ENCODE measurements at places on chromosomes 1 and 21. TPM values are rescaled to one million over a fixed set of nuclear protein-coding genes. Genes with fewer than 3 reads are reported as not detected.
A peak's percentile ranks its signal among the peaks of the same experiment; 100 is the strongest.

DNA sequence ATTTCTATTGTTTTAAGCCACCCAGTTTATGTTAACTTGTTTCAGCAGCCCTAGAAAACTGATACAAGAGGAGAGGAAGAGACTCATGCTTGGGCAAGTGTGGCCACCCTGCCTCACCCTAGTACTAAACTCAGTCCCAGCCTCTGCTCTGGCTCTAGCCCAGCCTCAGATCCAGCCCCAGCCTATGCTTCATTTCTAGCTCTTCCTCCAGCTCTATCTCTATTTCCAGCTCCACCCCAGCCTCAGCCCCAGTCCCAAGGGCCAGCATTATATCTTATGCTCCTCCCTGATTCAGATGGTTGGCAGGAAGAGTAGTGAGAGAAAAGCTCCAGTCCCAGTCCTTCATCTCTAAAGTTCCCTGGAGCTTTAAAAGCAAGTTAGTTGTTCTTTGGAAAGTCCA, 535.5 kb downstream of the PTPRC start:
- no peak overlapping the region for H3K4me3 ChIP-seq
- H3K27me3 ChIP-seq: no peaks in the 10 kb centered on the region
- no peaks in the 10 kb centered on the region for H3K36me3 ChIP-seq
- peaks cover 41% of the 10 kb centered on the region for H3K4me1 ChIP-seq
- no peak overlapping the region for H3K27ac ChIP-seq
- no peak for DNase-seq

GRCh38 chr1:162206749-162207635, 137.5 kb downstream of the NOS1AP start:
- H3K36me3 ChIP-seq: no peaks in the 10 kb centered on the region
- H3K27ac ChIP-seq: no peak overlapping the region
- DNase-seq: no peak
- no peaks in the 10 kb centered on the region for H3K4me1 ChIP-seq
- no peak overlapping the region for H3K4me3 ChIP-seq

DNA sequence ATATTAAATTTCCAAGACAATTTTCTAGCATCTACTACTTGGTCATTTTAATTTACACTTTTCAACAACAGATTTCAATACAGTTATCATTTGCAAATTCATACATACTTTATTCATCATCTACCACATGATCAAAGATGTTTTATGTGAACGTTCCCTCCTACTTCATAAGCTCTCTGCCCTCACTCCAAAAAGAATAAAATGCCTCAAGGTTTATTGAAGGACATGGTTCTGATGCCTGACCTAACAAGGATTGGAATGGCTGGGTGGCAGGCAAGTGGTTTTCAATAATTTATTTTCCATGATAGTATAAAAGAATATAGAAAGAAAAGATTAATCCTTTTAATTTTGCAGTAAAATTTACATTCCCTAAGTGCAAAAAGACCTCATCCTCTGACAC, 5.4 kb downstream of the CDKN2C start:
- peaks cover 20% of the 10 kb centered on the region for H3K27me3 ChIP-seq
- no peak for DNase-seq
- peaks cover 35% of the 10 kb centered on the region for H3K4me1 ChIP-seq
- no peak overlapping the region for H3K27ac ChIP-seq

DNA sequence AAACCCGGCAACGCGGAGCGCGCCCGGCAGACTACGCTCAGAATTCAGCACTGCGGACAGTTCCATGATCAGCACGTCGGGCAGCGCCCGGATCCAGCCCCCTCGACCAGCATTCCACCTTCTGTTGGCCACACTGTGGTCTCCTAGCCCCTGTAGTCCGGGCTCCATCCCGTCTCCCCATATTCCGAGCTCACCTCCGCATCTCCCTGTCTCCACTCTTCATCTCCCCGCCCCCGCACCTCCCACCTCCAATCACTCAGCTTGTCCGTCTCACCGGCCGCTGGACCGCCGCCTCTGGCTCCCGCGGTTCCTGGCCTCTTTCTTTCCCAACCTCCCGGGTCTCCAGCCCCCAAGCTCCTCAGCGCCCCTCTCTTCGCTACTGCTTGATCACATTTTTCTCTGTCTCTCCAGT, 500 bp downstream of the EPHA10 start:
- H3K4me1 ChIP-seq: peaks cover 17% of the 10 kb centered on the region
- DNase-seq: peak; percentile 71
- H3K27ac ChIP-seq: no peak overlapping the region

DNA sequence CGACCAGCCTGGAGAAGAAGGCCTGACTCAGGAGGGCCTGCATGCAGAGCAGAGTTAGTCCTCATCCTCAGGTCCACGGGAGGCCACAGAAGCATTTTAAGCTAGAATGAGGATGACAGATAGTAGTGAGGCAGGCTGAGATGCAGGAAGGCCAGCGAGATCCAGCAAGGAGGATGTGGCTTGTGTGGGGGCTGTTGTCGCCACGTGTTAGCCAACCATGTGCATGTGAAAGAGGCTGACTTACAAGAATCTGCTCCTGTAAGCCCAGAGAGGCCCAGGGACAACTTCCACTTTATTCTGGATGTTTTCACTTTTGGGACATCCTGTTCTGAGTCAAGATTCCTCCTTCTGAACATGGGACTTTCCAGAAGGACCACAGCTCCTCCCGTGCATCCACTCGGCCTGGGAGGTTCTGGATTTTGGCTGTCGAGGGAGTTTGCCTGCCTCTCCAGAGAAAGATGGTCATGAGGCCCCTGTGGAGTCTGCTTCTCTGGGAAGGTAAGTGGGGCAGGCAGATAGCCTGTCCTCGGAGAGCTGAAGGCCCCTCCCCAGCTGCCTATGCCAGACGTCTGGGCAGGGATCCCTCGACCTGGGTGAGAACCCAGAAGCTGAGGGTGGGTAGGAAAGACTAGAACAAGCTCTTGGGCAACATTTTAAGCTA, at the start of gene SLAMF8:
TSS of gene SLAMF8 (plus strand) at position 433 of the 661 bp plus-strand sequence. CDS start at position 459, 26 bp downstream.
- H3K4me3 ChIP-seq: peak within 1 kb of the TSS; percentile 51
- peaks cover 53% of the 10 kb centered on the region for H3K4me1 ChIP-seq
- no peaks in the 10 kb centered on the region for H3K27me3 ChIP-seq
- peak within 1 kb of the TSS; percentile 88 for H3K27ac ChIP-seq

DNA sequence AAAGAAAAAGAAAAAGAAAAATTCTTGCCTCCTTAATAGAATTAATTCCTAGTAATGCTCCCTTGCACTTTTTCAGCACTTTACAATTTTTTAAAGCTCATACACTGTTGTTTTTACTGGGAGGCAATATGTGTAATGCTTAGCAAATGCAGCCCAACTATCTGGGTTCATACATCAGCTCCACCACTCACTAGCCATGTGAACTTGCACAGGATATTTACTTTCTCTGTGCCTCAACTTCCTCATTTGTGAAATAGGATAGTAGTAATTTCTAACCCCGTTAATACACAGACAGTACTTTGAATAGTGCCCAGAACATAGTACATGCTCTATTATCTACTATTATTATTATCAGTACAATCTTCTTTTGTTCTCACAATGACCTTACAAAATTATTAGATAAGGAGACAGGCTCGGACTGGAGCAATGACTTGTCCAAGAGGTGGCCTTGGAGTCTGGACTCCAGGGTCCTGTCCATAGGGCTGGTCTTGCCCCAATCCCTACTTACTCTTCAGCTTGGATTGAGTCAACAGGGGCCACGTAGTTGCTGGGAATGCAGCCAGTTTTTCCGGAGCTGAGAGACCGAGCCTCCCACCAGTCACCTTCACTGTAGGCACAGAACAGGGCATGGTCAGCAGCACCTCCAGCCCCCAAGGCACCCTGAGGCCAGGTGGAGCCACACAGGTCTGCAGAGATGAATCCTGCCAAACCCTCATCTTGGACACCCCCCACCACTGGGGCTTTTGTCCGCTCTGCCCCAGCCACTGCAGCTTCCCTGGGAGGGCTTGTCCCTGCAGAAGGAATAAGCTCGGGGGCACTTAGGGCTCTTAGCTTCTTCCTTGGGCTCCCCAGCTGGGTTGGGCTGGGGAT, 13.7 kb downstream of the FGR start:
- no peak overlapping the region for H3K4me3 ChIP-seq
- H3K27ac ChIP-seq: no peak overlapping the region
- no peak for DNase-seq
- no peaks in the 10 kb centered on the region for H3K36me3 ChIP-seq

- H3K4me1 ChIP-seq: peaks cover 22% of the 10 kb centered on the region
- H3K4me3 ChIP-seq: no peak overlapping the region
- H3K27ac ChIP-seq: no peak overlapping the region
- no peaks in the 10 kb centered on the region for H3K36me3 ChIP-seq
Measured at GRCh38 chr1:94094469-94095111, 26.4 kb downstream of the ABCA4 start.

GRCh38 chr1:53651356-53651755, 87.6 kb downstream of the GLIS1 start:
- H3K36me3 ChIP-seq: no peaks in the 10 kb centered on the region
- peaks cover 3% of the 10 kb centered on the region for H3K27me3 ChIP-seq
- H3K27ac ChIP-seq: no peak overlapping the region
- DNase-seq: no peak
- no peaks in the 10 kb centered on the region for H3K4me1 ChIP-seq

DNA sequence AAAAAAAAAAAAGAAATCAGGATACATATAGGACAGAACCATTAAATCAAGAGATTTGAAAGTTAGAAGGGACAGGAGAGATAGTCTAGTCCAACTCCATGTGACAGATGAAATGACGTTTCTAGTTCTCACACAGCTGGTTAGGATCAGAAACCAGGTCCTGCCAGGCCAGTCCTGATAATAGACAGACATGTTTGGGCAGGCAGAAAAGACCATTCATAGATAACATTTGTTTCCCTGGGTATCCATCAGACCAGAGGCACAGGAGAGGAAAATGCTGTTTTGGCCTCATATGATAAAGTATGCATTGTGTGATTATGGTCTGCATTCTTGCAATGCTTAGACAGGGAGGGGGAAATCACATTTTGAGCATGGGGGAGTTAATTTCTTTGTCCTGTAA, 29.3 kb downstream of the ZBTB8B start:
- no peaks in the 10 kb centered on the region for H3K4me1 ChIP-seq
- no peak for DNase-seq
- H3K27me3 ChIP-seq: peaks cover 22% of the 10 kb centered on the region
- H3K27ac ChIP-seq: no peak overlapping the region
- no peak overlapping the region for H3K4me3 ChIP-seq

GRCh38 chr1:219367496-219367895, 193.8 kb downstream of the LYPLAL1 start:
- no peaks in the 10 kb centered on the region for H3K36me3 ChIP-seq
- H3K27ac ChIP-seq: no peak overlapping the region
- no peaks in the 10 kb centered on the region for H3K4me1 ChIP-seq
- no peaks in the 10 kb centered on the region for H3K27me3 ChIP-seq
- no peak for DNase-seq
- H3K4me3 ChIP-seq: no peak overlapping the region

GRCh38 chr1:246591958-246592357, 25.7 kb downstream of the CNST start:
- no peak overlapping the region for H3K27ac ChIP-seq
- peaks cover 48% of the 10 kb centered on the region for H3K36me3 ChIP-seq
- DNase-seq: no peak
- H3K27me3 ChIP-seq: no peaks in the 10 kb centered on the region
- H3K4me1 ChIP-seq: peaks cover 49% of the 10 kb centered on the region

Gene STYXL2
- not detected for total RNA-seq

Gene UTS2
- not detected for total RNA-seq

Gene SPRTN
- 6.8 TPM for total RNA-seq

Gene NTMT2
- total RNA-seq: not detected

Gene OR10J1
- total RNA-seq: not detected

Gene SLFNL1
- total RNA-seq: 0.25 TPM

Gene RIPPLY3
- not detected for total RNA-seq

Gene DNASE2B
- not detected for total RNA-seq

Gene SERPINC1
- total RNA-seq: not detected
